ENCODE measurements at places on chromosomes 6 and 20. TPM values are rescaled to one million over a fixed set of nuclear protein-coding genes. Genes with fewer than 3 reads are reported as not detected.

The C4B gene
- 0.59 TPM for polyA plus RNA-seq

The DEFB126 gene
- polyA plus RNA-seq = not detected

The SASH1 gene
- polyA plus RNA-seq = not detected

The EPPIN gene
- not detected for polyA plus RNA-seq

The FARS2 gene
- 27.1 TPM for polyA plus RNA-seq

DNA sequence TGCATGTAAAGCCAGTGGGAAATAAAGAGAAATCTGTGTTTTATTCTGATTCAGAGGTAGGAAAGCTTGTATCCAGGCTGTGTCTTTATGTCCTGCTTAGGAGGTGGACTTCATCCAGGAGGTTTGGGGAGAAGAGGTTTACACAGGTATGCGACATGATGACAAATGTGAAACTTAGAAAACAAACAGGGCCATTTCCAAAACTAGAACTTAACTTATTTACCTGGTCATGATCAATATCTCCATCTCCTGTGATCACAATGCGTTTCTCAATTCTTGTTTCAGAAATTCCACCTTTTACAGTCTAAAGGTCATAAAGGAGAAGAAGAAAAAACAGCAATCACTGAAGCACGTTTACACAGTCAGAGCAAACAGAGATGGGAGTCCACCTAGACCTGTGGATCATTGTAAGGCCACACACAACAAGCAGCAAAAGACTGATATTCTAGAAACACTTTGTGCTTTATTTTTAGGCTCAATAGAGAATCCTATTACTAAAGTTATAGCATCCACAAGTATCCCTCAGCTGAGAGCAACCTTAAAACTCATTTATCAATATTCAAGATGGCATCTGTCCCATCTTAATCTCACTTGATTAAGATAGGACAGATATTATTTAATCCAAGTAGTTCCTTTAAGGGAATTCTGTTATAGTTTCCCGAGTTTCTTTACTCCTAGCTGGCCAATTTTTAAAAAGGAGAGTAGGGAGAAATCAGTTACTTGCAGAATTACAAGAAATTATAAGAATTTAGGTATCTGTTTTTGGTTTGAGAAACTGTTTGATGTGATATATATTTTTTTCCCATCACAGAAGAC is 36.4 kb downstream of the SMLR1 start:
- no peaks in the 10 kb centered on the region for H3K4me1 ChIP-seq
- no peak for DNase-seq
- H3K36me3 ChIP-seq = no peaks in the 10 kb centered on the region
- H3K27ac ChIP-seq = no peak overlapping the region
- no peak overlapping the region for H3K4me3 ChIP-seq

DNA sequence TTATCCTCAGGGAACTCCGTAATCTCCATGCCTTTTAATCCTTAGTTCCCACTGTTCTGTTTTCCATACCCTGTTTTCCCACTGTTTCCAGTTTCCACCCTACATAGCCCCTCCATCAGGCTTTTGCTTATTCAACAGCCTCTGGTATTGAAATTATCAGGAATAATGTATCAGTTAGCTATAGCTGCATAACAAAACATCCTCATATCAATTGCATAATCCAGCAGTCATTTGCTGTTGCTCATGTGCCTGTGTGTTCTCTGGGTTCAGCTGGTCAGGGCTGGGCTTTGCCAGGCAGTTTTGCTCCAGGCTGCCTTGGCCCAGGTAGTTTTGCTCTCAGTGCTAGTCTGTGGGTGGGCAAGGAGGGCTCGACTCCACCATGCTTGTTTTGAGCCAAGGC is 94.3 kb upstream of the FOXA2 start:
- no peak overlapping the region for H3K27ac ChIP-seq
- no peak overlapping the region for H3K4me3 ChIP-seq
- H3K27me3 ChIP-seq = no peaks in the 10 kb centered on the region
- no peak for DNase-seq
- H3K4me1 ChIP-seq = no peaks in the 10 kb centered on the region

GRCh38 chr6:158040804-158041347 is 59.2 kb downstream of the SYNJ2 start:
- H3K4me1 ChIP-seq = no peaks in the 10 kb centered on the region
- H3K4me3 ChIP-seq = no peak overlapping the region
- H3K27me3 ChIP-seq = no peaks in the 10 kb centered on the region
- DNase-seq = no peak
- no peak overlapping the region for H3K27ac ChIP-seq
- H3K36me3 ChIP-seq = peaks cover 40% of the 10 kb centered on the region

DNA sequence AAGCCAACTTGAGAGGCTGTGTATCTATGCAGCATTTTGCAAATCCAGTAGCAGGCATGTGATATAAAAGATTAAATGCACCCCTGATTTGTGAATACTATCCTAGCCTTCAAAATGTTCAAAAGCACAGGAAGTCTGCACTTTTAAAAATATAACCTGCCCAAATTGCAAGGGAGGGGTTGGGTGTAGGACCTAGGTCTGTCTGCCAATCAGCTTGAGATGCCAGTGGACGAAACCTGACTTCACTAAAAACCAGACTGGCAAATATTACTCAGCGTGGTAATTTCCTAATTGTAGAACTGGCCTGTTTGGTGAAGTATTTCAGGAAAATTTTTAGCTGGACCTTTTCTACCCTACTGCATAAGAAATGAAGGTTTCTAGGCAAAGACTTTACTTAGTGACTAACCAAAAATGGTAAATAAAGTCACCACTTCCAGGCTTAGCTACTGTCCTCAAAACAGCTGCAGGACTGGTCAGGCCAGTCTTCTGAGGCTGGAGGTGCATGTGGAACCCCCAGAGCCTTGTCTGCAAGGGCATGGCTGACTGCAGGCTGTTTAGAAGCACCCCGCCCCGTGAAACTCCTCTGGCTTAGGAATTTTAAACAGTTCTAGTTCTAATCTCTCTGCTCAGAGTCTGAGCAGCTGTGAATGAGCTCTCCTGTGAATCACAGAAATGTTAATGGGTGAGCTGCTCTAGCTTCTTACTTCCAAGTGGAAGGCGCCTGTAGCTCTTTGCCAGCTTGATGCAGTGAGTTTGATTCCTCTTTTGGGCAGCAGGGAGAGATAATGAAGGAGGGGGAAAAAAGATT is 104.4 kb upstream of the ESR1 start:
- no peak overlapping the region for H3K4me3 ChIP-seq
- H3K27ac ChIP-seq = no peak overlapping the region
- H3K36me3 ChIP-seq = no peaks in the 10 kb centered on the region
- no peak for DNase-seq
- peaks cover 8% of the 10 kb centered on the region for H3K4me1 ChIP-seq

DNA sequence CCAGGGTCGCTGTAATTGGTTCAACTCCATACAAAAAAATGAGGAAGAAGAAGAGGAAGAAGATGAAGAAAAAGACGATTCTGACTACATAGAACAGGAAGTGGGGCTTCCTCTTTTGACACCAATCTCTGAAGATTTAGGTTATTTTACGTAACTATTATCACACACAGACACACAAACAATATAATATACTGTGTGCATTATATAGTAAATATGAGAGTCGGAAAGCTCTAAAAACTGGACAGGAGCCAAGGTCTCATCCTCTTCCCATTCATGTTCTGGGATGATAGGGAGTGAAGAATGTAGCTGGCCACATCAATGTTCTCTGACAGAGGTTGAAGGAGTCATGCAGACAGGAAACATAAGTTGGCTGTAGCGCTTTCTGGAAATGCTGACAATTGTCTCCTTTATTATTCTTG is 13.3 kb downstream of the RSPH4A start:
- no peak overlapping the region for H3K4me3 ChIP-seq
- H3K27ac ChIP-seq = no peak overlapping the region
- H3K4me1 ChIP-seq = no peaks in the 10 kb centered on the region
- DNase-seq = no peak
- H3K36me3 ChIP-seq = no peaks in the 10 kb centered on the region

DNA sequence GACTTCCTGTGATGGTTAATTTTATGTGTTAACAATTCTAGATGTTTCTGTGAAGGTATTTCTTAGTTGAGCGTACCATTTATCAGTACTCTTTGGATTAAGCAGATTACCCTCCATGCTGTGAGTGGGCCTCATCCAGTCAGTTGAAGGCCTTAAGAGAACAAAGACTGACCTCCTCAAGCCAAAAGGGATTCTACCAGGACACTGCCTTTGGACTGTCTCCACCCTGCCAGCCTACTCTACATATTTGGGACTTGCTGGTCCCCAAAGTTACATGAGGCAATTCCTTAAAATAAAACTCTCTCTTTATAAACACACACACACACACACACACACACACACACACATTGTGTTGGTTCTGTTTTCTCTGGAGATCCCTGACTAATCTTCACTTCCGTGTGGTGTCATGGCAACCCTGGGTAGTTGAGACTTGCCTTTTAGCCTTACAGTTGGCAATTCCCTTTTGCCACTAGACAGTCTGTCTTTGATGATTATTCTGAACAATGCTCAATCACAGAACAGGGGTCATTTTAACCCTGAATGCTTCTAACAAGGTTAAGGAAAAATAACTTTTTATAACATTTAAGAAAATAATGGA is 32.2 kb downstream of the MRAP2 start:
- no peak overlapping the region for H3K27ac ChIP-seq
- DNase-seq = no peak
- no peaks in the 10 kb centered on the region for H3K4me1 ChIP-seq

- DNase-seq = no peak
- H3K4me1 ChIP-seq = no peaks in the 10 kb centered on the region
- H3K4me3 ChIP-seq = no peak overlapping the region
- H3K27me3 ChIP-seq = no peaks in the 10 kb centered on the region
- no peak overlapping the region for H3K27ac ChIP-seq
Observed at GRCh38 chr6:163341224-163342061, 73.1 kb upstream of the QKI start.

- no peak overlapping the region for H3K4me3 ChIP-seq
- no peaks in the 10 kb centered on the region for H3K4me1 ChIP-seq
- DNase-seq = no peak
- H3K36me3 ChIP-seq = no peaks in the 10 kb centered on the region
Observed at GRCh38 chr6:129478379-129478778, 231.6 kb downstream of the ARHGAP18 start.

DNA sequence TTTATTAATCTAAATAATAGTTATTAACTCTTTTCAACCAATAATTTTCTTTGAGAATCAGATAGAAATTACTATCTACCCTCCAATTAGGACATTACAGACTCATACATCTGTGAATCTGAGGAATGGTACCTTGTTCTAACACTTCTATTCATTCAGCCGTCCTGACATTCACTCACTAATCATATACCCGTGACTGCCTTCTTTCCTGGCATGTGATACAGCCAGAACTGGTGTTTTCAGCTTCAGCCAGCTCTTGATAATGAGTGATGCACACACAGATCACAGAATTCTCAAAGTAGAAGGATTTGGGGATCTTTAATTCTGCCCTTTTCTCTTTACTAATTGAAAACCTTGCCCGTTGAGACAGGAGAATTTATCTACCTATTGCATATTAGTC is 499.9 kb downstream of the UTRN start:
- H3K36me3 ChIP-seq = no peaks in the 10 kb centered on the region
- H3K27me3 ChIP-seq = no peaks in the 10 kb centered on the region
- no peak overlapping the region for H3K27ac ChIP-seq
- H3K4me3 ChIP-seq = no peak overlapping the region

GRCh38 chr6:2314641-2315040 is 69.2 kb upstream of the GMDS start:
- no peaks in the 10 kb centered on the region for H3K27me3 ChIP-seq
- no peak for DNase-seq
- no peak overlapping the region for H3K27ac ChIP-seq
- H3K4me3 ChIP-seq = no peak overlapping the region

DNA sequence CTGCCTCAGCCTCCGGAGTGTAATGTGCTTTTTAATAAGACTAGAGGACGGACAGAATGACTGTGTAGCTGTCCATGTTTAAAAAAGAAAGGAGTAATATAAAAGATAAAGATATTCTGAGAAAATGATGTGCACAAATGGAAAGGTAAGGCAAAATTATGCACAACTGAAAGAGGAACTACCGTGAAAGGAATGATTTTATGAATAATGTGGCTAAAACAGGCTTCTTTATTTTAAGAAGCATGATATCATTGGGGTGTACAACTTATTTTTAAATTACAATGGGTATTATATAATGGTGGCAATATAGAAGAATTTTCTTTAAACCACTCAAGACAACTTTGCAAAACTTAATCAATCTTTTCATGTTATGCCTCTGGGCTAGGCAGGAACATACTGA is 78.1 kb downstream of the FIG4 start:
- no peak overlapping the region for H3K27ac ChIP-seq
- H3K4me1 ChIP-seq = no peaks in the 10 kb centered on the region
- no peak overlapping the region for H3K4me3 ChIP-seq

GRCh38 chr6:106387875-106388274 is 27.4 kb downstream of the CRYBG1 start:
- no peaks in the 10 kb centered on the region for H3K4me1 ChIP-seq
- no peaks in the 10 kb centered on the region for H3K36me3 ChIP-seq
- no peak for DNase-seq
- H3K27ac ChIP-seq = no peak overlapping the region

GRCh38 chr6:110823146-110823545 is 7.9 kb upstream of the CDK19 start:
- H3K36me3 ChIP-seq = no peaks in the 10 kb centered on the region
- H3K4me3 ChIP-seq = no peak overlapping the region
- DNase-seq = no peak

DNA sequence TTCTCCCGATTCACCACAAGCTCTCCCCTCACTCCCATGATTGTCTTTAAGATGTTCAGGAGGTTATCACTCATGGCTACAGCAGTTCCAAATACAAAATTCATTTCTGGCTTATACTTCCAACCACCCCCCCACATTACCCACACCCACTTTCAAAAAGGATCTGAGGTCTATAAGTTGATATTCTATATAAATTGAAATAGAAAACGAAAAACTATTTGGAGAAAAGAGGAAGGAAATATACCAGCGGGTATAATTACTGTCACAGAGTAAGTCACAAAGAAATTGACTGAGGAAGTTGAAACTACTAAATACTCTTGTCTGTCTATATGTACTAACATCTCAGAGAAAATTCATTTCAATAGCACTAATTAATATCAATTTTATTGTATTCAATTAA is 112.7 kb upstream of the TNFAIP3 start:
- no peaks in the 10 kb centered on the region for H3K36me3 ChIP-seq
- H3K4me3 ChIP-seq = no peak overlapping the region
- no peaks in the 10 kb centered on the region for H3K4me1 ChIP-seq
- no peak for DNase-seq
- no peak overlapping the region for H3K27ac ChIP-seq
- no peaks in the 10 kb centered on the region for H3K27me3 ChIP-seq

GRCh38 chr20:35766843-35767242 is 5.0 kb upstream of the PHF20 start:
- H3K36me3 ChIP-seq = no peaks in the 10 kb centered on the region
- DNase-seq = no peak
- H3K27me3 ChIP-seq = no peaks in the 10 kb centered on the region
- peak overlapping the region; percentile 98 for H3K27ac ChIP-seq

GRCh38 chr6:155079985-155080452 is 84.9 kb downstream of the TIAM2 start:
- no peak overlapping the region for H3K4me3 ChIP-seq
- no peaks in the 10 kb centered on the region for H3K4me1 ChIP-seq
- no peaks in the 10 kb centered on the region for H3K27me3 ChIP-seq
- DNase-seq = no peak
- H3K36me3 ChIP-seq = no peaks in the 10 kb centered on the region
- no peak overlapping the region for H3K27ac ChIP-seq

- no peaks in the 10 kb centered on the region for H3K4me1 ChIP-seq
- H3K27me3 ChIP-seq = no peaks in the 10 kb centered on the region
- H3K36me3 ChIP-seq = no peaks in the 10 kb centered on the region
- no peak overlapping the region for H3K4me3 ChIP-seq
- no peak for DNase-seq
Observed at GRCh38 chr20:5980720-5981538, 30.5 kb downstream of the MCM8 start.

Measured in naive thymus-derived CD4-positive, alpha-beta T cell (primary cell).